ENCODE measurements at places on chromosomes 1 and 21. TPM values are rescaled to one million over a fixed set of nuclear protein-coding genes. Genes with fewer than 3 reads are reported as not detected.

DNA sequence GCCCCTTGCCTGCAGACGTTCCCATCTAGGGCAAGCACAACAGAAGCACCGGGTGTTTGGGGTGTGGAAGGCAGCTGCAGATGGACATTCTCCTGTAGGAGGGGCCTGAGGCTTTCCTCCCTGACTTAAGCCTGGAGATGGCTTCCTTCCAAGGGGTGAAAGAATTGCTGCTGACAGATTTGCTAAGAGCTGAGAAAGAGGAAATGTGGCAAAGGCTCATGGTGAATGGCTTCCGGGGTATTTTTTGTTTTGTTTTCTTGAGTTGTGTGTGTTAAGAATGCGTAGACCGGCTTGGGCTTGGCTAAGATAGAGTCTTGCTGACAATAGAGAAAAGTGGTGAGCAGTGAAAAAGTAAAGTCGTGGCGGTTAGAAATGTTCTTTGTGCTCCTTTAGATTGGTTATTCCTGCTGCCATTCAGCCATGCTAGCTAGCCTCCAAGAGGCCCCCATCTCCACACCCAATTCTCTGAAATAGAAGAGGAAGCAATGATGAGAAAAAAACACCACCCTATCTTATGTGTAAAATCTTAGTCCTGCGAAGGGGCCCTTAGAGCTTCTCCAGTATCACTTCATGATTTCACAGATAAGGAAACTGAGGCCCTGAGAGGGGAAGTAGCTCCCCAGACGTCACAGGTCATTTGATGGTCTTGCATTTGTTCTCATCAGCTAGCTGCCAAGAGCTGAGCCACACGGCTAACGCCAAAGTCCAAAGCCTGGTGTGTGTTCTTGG is 36.9 kb downstream of the EIF2D start:
- peak; percentile 70 for DNase-seq

DNA sequence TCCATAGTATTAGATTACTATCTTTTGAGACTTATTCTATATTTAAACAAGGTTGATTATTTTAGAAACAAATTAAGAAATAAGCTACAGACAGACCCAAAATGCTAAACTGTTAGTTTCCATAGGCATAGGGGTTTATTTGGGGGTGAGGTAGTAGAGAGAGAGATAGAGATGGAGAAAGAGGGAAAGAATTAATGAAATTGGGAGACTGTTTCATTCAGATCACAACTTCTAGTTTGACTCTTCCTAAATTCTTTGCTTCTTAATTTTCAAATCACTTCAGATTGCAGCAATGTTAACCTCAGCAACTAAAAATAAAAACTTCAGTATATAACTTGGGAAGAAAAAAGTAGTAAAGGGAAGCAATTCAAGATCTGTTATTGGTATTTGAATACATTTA is 3.4 kb downstream of the JUN start:
- DNase-seq = no peak

DNA sequence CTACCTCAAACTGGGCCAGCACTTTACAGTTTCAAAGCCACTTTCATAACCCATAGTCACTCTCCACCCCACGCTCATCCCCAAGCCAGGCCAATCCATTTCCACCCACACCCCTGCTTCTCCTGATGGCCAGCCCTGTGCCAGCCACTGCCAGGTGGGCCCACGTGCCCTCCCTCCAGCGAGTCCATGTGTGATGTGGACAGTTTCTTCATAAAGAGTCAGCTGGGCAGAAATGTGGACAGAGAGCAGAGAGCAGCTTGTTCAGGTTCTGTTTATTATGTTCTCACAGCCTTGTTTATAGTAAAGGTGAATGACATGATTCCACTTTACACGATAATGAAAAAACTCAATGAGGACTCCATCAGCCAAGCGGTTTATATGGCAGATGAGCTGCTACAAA is 37.4 kb upstream of the RGS16 start:
- DNase-seq = no peak

GRCh38 chr1:160428655-160429054 is 28.3 kb downstream of the VANGL2 start:
- peak; percentile 42 for DNase-seq

DNA sequence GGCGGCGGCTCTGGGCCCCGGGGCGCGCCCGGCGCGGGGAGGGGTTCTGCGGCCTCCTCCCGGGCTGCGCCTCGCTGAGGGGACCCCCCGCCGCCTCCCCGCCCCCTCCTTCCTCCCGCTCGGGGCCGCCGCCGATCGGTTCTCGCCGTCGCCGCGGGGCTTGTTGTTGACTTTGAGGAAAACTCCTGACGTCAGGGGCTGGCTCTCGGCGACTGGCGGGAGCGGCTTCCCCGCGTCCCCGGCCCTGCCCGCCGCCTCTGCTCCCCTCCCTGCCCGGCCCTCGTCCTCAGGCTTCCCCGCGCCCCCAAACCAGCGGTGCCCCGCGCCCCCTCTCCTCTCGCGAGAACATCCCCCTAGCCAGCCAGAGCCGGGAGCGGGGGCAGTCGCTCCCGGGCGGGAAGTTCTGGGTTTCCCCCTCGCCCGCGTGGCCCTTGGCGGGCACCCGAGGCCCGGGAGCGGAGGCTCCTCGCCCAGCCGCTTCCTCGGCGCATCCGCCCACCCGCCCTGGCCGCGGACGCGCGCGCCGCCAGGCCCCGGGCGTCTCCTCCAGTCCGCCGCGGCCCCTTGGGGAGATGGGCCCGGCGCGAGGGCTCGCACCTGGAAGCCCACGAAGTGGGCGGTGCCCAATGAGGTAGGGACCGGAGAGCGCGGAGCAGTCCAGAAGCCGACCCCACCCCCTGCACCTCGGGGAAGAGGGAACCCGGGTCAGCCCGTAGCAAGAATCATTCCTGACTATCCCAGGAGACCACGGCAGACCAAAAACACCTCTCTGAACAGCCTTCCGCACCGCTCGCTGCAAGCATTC is 611 bp upstream of the AKT3 start:
- DNase-seq = peak; percentile 88

DNA sequence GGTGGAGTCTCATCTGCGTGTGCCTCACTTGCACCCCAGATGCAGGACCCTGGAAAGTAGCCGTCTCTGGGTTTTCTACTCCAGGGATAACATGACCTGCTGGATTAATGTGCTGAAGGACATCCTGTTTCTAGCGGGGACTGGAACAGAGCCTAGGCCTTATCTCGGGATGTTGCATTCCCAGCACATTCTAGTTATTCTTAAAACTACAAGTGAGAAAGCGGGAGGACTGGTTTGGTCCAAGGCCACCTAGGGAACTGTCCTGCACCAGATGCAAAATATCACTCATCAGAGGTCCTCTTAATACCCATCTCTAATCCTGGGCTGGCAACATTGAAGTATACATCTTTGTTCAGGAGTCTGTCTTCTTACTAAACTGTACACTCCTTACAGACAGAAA is 179.9 kb downstream of the ZC3H11B start:
- DNase-seq = no peak

DNA sequence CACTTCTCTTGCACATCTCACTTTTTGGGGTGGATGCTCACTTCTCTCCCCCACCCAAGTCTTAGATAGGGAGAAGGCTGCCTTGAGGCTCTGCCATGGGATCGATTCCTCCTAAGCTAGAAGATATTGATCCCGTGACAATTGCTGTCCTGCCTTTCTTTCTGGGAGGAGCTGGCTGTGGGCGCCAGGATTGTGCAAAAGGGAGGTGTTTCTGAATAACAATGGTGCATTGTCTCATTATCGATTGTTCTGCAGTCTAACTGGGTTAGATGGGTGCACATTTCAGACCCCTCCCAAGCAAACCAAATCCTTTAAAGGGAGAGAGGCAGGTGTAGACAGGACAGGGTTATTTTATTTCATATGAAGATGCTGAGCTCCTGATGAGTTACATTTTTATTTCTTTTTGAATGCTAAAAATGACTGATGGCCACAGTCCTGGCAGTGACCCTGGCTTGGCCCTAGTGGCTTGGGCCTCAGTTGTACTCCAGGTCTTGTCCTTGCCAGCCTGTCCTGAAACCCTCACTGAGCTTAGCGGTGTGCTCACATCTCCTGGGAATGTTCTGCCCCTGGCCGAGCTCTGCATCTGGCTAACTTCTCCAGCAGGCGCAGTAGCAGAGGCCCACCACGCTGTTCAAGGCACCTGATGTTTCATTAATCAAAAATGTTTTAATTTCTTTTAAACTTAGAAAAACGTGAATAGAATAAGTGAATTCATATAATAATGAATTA is 99.0 kb upstream of the KAZN start:
- no peak for DNase-seq

- no peak for DNase-seq
These were observed 195.7 kb upstream of the KIAA0040 start for GRCh38 chr1:175388285-175388684.

DNA sequence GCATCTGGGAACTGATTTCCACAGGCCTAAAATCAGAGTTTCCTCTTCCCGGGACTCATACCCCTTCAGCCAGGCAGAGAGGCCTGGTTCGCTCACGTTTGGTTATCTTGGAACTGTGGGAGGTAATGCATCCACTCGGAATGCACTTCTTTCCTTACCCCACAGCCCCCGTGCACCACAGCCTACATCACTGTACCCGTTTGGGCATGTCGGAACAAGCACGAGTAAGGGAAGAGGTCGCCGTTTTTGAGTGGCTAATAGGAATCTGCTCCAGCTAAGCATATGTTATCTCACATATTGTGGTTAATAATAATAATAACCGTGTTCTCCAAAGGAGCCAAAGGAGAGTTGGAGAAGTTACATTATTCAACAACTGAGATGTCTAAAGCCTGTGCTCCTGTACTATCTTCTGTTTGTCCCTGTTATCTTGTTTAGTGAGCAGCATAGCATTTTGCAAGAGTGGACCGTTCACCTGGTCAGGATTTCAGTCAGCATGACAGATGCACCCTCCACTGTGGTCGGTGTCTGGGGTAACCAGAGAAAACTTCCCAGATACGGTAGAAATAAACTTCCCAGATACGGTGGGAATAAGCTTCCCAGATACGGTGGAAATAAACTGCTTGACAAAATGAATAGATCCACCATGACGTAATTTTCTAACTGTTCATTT is 198.6 kb downstream of the SDCCAG8 start:
- no peak for DNase-seq

GRCh38 chr1:12565966-12566352 is 52.1 kb downstream of the DHRS3 start:
- DNase-seq = no peak

DNA sequence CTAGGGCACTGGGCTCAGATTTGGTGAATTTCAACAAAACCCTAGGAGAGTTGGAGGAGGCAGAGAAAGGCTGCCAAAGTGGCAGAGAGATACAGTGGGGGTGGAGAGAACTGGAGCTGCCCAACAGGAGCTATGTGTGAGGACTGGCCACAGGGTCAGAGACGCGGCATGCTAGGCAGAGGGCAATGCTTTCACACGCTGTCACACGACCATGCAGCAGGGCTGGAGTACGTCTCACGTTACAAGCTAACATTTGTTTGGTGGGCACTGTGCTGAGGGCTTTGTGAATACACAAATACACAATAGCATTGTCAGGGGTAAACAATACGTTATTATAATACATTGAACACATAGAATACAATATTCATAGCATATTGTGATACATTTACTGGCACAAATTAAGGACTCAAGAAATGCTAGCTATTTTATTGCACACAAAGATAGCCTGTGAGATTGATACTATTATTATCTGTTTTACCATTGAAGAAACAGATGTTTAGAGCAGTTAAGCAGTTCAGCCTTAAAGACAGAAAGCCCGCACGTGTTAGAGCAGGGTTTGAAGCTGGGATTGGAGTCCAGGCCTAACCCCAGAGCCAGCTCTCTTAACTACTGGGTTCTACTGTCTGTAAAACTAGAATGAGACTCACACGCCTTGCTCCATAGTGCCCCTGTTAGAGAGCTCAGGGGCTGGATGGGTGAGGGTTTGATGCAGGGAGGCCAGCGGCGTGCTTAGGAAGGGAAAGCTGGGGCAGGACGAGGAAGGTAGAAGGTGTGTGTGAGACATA is 4.5 kb downstream of the RAB7B start:
- DNase-seq = no peak

- no peak for DNase-seq
These were observed 1.3 kb upstream of the HMGN2 start for GRCh38 chr1:26470878-26471497.

GRCh38 chr1:158506369-158506987 is 34.5 kb downstream of the OR10R2 start:
- peak; percentile 57 for DNase-seq

DNA sequence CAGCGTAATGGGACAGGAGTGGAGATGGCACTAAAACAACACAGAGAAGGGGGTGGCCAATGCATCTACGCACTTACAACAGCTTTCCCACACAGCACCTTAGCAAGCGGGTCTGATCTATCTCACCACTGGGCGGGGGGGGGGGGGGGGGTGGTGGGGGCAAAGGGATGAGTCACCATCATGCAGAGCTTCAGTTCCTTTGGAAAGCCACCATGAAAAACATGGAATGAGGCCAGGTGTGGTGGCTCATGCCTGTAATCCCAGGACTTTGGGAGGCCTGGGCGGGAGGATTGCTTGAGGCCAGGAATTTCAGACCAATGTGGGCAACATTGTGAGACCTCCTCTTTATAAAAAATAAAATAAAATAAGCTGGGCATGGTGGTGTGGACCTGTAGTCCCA is 47.2 kb downstream of the KLHDC7A start:
- no peak for DNase-seq

DNA sequence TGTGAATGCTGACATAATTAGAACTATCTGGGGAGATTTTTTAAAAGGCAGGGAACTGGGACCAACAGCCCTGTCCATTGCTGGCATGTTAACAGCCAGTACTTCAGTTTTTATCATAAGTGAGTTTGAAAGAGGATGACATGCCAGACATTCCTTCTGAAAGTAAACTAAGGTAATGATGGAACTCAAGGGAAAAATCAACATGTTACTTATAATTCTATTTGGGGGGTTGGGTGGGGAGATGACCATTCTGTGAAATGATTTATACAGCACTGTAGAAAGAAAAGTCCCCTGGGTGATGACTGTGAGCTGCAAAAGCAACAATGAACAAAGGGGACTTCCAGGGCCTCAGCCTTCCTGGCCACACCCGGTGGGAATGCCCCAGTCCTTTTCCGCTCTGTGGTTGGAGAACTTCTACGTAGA is 5.4 kb upstream of the LAMC2 start:
- DNase-seq = peak; percentile 13

Gene SPATC1L
- total RNA-seq = 24.2 TPM

Gene SYCP1
- not detected for total RNA-seq

Gene AK5
- total RNA-seq = 4.6 TPM

Gene LCE2A
- total RNA-seq = not detected

Gene INSRR
- total RNA-seq = 0.47 TPM

Gene PTPN14
- total RNA-seq = 0.34 TPM

Gene ZNF697
- 0.38 TPM for total RNA-seq
